Globus pallidus (tissue), 1 donor: ENCODE measurements at places on chromosomes 7 and 10.
A peak's percentile ranks its signal among the peaks of the same experiment; 100 is the strongest.

DNA sequence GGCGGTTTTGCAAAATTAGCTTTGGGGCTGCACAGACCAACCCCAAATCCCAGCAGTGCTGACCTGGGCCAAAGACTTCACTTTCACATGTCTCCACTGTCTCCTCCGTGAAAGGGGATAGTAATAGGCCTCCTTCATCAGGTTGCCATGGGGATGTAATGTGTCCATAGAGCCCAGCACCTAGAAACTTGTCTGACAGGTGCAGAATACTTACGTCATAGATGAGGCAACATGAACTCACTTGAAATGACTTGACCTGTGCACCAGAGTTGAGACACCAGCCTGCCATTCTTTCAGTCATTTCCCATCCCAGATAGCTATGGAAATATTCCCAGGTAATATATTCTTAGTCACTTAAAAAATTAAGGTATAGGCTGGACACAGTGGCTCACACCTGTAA is 94.2 kb downstream of the INSYN2A start:
- no peak for DNase-seq

DNA sequence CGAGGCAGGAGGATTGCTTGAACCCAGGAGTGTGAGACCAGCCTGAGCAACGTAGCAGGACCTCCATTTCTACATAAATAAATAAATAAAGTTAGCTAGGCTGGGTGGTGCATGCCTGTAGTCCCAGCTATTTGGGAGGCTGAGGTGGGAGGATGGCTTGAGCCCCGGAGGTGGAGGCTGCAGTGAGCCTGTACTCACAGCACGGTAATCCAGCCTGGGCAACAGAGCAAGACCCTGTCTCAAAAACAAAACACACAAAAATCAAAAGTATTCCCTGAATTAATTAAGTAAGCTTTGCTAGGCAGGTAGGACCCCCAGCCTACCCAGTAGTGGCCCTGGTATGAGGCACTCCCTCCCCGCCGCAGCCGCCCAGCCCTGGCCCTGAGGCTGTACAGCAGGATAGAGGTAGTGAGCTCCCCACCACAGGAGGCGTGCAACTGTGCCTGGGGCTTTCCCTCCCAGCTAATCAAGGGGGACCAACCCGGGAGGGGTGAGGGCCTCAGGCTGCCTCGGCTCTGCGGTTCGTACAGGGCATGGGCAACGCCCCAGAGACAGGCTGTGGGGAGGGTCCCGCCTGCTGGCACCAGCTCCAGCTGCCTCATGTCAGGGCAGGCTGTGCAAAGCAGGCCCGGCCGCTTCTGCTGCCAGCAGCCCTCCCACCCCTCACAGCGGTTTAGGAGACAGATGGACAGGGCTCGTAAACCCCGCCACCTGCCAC is 1.0 kb upstream of the CYP2W1 start:
- no peak for DNase-seq

DNA sequence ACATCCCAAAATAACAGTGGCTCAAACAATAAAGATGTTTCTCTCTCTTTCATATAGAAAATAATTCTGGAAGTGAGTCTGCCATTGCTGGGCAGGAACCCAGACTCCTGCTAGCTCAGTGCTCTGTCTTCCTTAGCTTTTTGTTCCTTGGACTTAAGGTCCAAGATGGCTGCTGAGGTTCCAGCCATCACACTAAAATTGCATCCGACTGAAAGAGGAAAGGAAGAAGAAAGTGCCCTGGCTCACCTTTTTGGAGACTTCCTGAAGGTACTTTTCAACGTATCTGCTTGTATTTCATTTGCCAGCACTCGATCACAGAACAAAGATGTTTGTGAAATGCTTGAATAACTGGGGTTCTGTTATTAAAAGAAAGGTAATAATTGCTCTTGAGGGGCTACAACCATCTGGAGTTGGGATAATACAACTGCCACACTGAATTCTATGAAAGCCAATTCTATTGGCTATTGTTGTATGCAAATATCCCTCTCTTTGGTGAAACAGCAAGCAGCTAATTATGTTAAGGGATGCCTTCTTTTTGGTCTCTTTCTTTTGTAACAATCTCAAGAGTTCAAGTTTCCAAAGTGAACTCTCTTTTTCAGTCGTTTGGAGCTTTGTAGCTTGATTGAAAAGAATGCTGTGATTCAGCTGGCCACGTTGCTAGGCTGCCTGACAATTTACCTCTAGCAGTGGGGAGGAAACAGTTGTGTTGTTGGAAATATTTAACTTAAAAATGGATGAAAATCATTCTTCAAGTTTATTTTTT is 83.9 kb downstream of the BAMBI start:
- DNase-seq, result peak; percentile 7

DNA sequence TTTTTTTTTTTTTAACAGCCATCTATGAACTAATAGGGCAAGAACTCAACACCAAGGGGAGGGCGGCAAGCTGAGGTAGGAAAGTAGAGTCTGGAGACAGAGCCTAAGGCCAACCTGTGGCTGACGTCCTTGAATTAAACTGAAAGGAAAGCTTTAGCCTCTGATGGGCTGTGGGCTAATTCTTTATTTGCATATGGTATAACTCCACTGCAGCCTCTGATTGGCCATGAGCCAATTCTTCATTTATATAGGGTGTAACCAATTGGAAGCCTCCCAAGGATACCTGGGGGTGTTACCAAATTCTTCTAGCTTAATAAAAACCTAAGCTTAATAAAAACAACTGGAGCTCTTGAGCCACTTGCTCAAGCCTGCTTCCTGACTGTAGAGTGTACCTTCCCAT is 10.3 kb downstream of the TYW1 start:
- DNase-seq, result no peak

- DNase-seq, result no peak
Measured at GRCh38 chr7:72337390-72338167, 74.6 kb downstream of the CALN1 start.

DNA sequence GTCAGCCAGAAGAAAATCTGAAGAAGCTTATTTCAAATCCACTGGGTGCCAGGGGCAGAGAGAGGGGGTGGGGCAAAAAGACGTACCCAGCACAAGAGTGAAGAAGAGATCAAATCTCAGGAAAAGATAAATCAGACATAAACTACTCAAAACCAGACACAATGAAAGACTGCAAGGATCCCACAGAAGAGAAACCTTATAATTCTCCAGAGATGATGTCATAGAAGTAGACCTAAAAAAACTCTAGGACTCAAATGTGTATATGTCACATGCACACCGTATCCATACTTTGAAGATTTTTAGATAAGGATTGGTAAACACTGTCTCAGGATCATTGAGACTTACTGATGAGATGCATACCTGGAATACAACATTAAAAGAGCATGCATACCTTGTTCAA is 98.5 kb upstream of the PIK3CG start:
- DNase-seq, result no peak

DNA sequence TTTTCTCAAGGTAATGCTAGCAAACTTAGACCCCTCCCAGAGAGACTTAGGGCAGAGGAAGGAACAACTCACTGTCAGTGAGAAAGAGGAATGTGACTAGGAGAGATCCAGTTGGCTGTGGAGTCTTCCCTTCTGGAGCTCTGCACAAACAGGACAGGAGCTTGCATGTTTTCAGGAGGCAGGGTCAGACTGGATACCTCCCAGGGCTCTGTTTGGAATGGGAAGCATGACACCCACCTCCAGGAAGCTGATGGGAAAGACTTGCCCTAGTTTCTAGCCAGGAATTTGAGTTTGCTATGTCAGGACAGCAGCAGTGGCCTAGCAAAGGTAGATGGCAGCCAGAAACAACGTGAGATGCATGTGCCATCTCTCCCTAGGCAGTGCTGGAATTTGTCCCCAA is 40.6 kb downstream of the GHRHR start:
- no peak for DNase-seq

DNA sequence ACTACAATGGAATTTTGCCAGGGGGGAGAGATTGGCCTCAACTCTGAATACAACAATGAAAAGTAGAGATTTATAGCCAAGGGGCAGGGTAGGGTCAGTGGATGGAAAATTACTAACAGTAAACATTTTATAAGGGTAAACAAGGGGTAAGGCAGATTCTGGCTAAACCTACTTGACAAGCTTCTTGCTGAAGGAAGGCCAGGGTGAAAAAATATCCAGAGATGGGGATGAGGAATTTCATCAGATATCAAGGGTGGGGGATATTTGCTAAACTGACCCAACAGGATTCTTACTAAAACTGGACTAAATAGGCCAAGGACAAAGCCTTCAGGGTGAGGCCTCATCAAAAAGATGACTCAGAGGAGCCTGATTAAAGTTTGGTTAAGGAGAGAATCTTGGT is 156.3 kb downstream of the RTKN2 start:
- no peak for DNase-seq

DNA sequence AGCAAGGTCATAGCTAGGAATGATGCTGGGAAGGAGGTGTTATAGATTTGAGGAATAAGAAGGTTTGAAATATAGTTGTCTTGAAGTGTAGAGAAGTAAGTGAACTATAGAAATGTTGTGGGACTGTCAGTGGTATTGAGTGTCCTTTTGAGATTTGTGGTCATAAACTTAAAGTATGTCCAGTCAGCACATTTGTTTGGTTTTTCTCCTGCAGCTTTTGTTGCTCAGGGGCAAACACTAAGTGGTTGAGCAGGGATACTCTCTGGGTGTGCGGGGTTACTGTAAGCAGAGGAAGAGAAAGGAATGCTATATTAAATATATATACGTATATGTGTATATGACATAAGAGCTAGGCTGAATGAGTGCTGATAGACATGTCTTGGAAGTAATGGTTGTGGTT is 67.1 kb downstream of the HECTD2 start:
- DNase-seq, result no peak

- DNase-seq, result no peak
Measured at GRCh38 chr10:46198516-46198915, 88.3 kb upstream of the ANTXRL start.

GRCh38 chr7:47049234-47049774 is 532.6 kb downstream of the TNS3 start:
- no peak for DNase-seq

GRCh38 chr7:22669692-22670421 is 57.1 kb upstream of the IL6 start:
- DNase-seq, result no peak

DNA sequence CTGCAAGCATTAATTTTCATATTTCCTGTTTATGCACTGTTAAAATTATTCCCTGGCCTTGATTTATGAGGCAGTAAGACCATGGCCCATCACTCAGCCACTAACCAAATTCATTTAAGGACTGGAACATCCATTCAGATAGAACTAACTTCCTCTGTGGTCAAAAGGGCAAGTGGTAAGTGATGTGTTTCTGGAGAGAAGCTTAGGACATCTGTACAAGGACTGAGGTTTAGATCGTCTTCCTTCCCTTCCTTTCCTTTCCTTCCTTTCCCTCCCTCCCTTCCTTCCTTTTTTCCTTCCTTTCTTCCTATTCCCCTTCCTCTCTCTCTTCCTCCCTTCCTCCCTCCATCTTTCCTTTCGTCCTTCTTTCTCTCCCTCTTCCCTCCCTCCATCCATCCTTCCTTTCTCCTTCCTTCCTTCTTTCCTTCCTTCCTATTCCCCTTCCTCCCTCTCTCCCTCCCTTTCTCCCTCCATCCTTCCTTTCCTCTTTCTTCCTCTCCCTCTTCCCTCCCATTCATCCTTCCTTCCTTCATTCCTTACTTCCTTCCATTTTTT is 1019.4 kb downstream of the TYW1 start:
- DNase-seq, result no peak

DNA sequence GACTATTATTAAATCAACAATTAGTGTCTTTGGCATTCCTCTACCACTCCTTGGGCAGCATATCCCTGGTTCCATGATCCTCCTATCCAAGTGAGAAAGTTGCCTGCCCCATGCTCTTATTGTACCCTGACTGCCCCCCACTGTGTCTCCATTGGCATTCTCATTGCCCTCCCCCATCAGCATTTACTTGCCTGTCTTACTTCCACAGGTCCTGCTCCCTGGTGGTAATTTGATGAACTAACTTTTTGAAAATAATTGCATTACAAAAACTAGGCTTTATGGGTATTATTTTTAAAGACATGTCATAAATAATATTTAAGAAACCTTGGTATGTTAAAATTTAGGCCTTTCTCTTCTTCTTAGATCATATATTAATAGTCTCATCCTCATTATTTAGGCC is 346.4 kb downstream of the PCLO start:
- DNase-seq, result no peak

- DNase-seq, result no peak
Measured at GRCh38 chr7:41869091-41869490, 166.2 kb upstream of the INHBA start.

DNA sequence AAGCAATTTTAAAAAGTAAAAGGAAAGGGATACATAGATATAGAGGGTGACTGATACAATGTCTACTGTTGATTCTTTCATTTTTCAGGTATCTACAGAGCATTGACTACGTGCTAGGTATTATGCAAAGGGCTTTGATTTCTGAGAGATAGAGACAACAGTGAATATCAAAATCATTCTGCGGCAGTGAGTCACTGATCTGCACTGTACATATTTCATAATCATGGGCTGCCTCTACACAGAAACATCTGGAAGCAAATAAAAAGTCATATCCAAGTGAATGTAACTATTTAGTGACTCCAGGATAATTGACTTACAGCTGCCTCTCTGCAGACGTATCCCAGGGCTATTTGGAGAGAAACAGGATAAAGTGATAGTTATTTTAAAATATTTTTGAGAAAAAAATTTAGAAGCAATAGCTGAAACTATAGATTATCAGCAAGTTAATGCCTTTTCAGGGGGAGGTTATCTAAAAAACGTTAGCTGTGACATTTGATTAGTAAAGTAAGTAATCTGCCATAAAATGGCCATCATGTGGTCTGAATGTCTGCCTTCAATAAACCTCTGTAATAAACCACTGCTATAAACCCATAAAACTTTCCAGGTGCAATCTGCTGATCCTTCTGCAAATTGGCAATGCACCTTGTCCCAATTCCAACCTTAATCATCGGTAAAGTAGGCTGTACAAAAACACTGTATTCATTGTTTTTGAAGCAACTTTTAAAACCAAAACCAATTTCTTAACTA is 43.7 kb downstream of the CPXM2 start:
- no peak for DNase-seq

- DNase-seq, result no peak
Measured at GRCh38 chr10:18196806-18197550, 56.8 kb downstream of the CACNB2 start.

GRCh38 chr7:146054909-146055308 is 61.7 kb upstream of the CNTNAP2 start:
- DNase-seq, result no peak

- peak; percentile 15 for DNase-seq
Measured at GRCh38 chr7:108308903-108309302, 147.3 kb downstream of the NRCAM start.

GRCh38 chr7:70143075-70144044 is 545.1 kb downstream of the AUTS2 start:
- no peak for DNase-seq

DNA sequence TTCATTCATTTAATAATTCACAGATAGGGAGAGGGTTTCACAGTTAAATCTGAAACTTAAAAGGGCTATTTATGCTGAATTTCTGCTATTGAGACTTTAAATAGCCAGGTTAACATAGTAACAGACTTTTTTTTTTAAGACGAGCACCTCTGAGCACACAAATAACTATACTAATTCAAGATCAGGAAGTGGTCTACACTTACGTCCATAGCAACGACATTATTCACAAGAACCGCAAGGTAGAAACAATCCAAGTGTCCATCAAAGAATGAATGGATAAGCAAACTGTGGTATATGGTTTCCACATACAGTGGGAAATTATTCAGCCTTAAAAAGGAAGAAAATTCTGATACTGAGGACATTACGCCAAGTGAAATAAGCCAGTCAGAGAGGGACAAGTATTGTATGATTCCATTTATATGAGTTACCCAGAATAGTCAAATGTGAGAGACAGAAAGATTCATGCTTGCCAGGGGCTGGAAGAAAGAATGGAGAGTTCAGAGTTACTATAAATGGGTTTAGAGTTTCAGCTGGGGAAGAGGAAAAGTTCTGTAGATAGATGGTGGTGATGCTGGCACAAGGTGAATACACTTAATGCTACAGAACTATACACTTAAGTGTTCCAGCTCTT is 140.3 kb upstream of the LAMB4 start:
- no peak for DNase-seq

GRCh38 chr7:41333511-41333910 is 369.4 kb downstream of the INHBA start:
- DNase-seq, result no peak
